ENCODE measurements at places on chromosomes 6 and 20.
A peak's percentile ranks its signal among the peaks of the same experiment; 100 is the strongest.

DNA sequence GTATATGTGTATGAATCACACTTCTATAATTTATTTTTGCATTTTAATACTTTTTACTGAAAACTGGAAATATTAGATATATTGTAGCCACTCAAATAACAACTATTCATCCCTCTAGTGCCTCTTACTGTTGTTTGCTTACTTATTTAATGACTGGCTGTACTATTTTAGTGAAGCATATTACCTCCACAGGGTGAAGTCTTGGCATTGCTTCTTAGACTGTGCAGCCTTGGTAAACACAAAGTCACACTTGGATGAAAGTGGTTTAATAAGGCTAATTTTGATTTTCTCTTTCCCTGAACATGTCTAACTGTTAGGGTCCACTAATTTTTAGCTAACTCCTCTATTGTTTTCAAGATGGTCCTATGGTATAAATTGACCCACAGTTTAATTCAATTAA is 1043.2 kb upstream of the ADGRB3 start:
- no peak for DNase-seq

GRCh38 chr6:105781248-105781647 is 304.9 kb upstream of the PRDM1 start:
- DNase-seq = peak; percentile 34

- no peak for DNase-seq
These were observed 132.2 kb upstream of the SCGN start for GRCh38 chr6:25519856-25520255.

DNA sequence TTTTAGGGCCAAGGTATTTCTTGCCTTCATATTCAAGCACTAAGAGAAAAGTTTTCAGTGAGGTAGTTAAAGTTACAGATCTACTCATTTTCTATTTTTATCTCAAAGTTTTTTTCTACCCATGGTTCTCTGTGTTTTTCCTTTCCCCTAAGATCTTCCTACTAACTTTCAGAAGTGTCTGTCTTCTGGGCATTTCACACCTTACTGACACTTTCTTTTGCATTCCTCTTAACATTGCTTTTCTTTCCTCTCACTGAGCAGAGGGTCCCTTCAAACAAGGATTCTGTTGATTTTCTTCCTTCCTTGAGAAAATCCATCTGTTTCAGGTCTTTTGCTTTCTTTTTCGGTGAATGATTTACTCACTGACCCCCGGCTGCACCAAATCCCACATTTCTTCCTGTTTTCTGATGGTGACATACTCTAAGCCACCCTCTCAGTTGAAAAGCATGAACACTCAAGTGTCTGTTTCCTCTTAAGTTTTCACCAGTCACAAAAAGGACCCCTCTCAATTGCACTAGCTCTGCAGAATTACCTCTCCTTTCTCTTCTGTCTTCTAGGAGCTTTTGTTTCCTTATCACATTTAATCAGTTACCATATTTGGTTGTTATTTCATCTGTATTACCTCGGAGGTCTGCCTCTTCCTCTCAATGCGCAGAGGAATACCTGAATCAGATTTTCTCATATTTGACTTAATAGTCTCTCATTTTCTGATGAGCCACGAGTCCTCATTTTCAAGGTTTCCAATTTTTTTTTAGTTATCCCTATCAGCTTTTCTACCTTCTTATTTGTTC is 73.5 kb upstream of the RNF217 start:
- DNase-seq = no peak

DNA sequence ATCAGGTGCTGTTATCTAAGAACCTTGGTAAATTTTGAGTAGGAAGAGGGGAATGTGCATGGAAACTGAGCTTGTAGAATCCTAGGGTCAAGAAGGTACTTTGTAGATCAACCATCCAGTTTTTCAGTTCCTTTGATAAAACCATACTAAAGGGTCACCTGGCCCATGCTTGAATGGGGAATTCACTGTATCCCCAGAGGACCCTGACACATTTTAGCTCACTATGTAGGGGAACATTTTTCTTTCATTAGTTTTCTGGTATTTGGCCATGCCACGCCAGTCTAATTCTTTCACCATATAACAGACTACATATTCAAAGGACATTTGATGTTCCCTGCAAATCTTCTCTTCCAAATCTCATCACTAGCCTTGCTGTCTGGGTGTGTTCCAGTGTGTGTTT is 29.9 kb downstream of the LRRC1 start:
- no peak for DNase-seq

- DNase-seq = no peak
These were observed 368.9 kb downstream of the PRKN start for GRCh38 chr6:162358625-162359024.

- DNase-seq = peak; percentile 49
These were observed 10.1 kb downstream of the HFE start for GRCh38 chr6:26097268-26097875.

DNA sequence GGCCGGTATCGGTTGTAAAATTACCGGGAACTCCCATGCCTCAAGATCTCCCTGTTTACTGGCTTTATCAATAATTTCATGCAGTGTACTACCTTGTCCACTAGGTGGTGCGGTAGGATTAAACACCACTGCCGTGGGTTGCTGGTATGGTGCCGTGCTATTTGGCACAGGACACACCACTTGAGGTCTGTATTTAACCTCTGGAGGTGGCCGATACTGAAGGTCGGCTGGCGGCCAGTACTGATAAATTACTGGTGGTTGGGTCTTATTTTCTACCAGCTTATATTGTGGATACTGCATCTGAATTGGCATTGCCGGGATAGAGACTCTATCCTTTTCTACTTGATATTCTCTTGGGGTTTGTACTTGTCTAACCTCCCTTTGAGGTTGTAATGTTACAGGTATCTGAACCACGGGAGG is 14.3 kb upstream of the PTCRA start:
- DNase-seq = peak; percentile 56
